ENCODE measurements at places on chromosomes 7 and 10.

DNA sequence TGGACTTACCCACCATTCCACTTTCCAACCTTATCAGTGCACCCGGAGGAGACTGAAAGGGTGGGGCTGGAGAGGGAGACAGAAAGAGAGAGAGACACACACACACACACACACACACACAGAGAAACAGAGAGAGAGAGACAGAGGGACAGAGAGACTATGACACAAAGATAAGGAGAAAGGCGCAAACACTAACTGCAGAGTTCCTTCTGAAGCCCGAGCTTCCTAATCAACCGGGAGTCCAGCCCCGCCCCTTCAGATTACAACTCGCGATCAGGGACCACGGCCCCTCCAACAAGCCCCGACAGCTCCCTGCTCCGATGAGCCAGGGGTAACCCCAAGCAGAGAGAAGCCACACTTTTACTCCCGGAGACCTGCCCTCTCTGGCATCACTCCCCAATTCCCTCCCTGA is 499 bp downstream of the GAL3ST4 start:
- DNase-seq, result no peak

GRCh38 chr10:99435986-99436638 is 5.7 kb upstream of the GOT1 start:
- no peak for DNase-seq

DNA sequence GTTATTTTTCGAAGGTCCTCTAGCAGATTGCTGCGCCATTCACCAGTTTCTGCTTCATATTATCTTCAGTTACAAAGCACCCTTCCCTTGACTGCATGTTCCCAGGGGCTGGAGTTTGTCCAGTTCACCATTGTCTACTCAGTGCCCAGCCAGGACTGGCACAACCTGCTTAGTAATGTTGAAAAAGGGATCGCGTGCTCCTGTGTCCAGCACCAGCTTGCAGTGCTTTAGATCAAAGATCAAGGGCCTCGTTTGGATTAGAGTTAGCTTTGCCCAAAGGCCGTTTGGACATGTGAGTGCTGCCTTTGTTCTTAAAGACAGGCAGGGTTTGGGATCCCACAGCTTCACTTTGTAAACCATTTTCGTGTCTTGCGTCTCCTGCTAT is 867 bp downstream of the ATP6V0E2 start:
- no peak for DNase-seq

- no peak for DNase-seq
These were observed 64.8 kb downstream of the CD36 start for GRCh38 chr7:80703272-80703671.

DNA sequence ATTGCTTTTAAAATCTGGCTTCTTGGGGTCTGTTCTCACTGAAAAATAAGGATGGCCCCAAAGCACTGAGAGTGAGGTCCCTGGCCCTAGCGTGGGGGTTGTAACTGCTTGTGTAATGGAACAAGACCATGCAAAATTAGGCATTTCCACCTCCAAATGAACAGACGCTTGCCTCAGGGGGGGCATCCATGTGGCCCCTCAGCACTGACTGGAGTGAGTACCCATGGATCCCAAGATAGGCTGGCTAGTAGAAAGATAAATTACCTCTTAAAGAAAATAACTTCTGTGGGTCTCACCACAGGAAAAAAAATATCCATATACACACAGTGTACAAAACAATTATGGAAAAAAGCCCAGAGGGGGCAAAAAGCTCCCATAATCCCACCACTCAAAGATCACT is 15.2 kb upstream of the CPA1 start:
- DNase-seq, result no peak

GRCh38 chr10:132477398-132478340 is 59.9 kb upstream of the INPP5A start:
- no peak for DNase-seq

GRCh38 chr10:1923586-1923985 is 186.3 kb upstream of the ADARB2 start:
- no peak for DNase-seq

GRCh38 chr7:99196536-99197258 is 11.2 kb downstream of the KPNA7 start:
- DNase-seq, result no peak

GRCh38 chr7:156898938-156899337 is 6.0 kb upstream of the LMBR1 start:
- DNase-seq, result no peak

DNA sequence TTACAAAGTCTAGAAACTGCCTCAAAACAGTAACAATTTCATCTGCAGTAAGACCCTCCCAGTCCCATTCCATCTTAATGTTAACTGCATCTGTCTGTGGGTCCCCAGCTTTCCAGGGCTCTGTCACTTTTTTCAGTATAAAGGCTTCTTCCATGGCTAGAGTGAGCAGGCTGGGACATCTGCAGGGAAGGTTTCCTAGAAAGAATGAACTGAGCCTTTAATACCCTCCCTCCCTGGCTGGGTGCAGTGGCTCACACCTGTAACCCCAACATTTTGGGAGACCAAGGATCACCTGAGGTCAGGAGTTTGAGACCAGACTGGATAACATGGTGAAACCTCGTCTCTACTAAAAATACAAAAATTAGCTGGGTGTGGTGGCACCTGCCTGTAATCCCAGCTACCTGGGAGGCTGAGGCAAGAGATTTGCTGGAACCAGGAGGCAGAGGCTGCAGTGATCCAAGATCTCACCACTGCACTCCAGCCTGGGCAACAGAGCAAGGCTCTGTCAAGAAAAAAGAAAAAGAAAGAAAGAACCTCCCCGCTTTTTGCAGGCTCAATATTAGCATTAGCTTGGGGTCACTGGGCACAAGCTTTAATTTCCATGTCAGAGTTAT is 3.4 kb downstream of the ERV3-1 start:
- no peak for DNase-seq

DNA sequence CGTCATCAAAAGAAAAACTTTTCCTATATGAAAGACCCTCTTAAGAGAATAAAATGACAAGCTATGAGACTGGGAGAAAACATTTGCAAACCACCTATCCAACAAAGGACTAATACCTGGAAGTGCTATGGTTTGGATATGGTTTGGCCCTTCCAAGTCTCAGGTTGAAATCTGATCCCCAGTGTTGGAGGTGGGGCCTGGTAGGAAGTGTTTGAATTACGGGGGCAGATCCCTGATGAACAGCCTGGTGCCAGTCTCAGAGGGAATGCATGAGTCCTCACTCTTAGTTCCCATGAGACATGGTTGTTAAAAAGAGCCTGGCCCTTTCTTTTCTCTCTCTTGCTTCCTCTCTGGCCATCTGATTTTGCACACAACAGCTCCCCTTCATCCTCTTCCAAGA is 6.3 kb downstream of the ALDH18A1 start:
- no peak for DNase-seq

GRCh38 chr7:2956526-2957368 is 86.9 kb downstream of the CARD11 start:
- DNase-seq, result peak; percentile 82

GRCh38 chr10:60734226-60734625 is 44.1 kb upstream of the CDK1 start:
- DNase-seq, result no peak

- DNase-seq, result no peak
These were observed 30.6 kb downstream of the ZNF503 start for GRCh38 chr10:75371010-75371409.

DNA sequence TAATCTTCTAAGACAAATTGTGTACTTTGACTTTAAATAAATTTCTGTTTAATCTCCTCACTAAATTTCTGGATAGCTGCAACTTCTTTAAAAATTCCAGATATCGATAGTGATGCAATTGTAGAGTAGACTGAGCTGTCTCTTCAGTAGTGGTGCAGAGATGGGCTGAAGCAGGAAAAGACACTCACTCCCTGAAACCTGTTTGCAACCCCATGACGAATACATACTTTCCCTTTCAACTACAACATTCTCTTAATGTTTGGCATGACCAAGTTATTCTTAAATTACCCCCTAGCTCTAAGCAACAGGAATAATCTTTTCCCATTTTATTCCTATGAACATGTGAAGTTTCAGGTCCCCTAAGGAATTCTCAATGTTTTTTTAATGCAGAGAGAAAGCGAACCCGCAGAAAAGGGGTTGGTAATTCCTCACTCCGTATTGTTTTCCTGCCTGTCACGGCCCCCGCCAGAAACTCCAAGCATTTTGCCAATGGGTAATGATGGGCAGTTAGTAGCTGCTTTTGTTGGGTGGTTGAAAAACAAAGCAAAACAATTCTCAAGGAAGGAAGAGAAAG is 1.3 kb downstream of the THSD7A start:
- no peak for DNase-seq

GRCh38 chr7:55209366-55209765 is 155.8 kb upstream of the LANCL2 start:
- DNase-seq, result no peak

- no peak for DNase-seq
These were observed 13.3 kb upstream of the ACSL5 start for GRCh38 chr10:112360308-112361270.

DNA sequence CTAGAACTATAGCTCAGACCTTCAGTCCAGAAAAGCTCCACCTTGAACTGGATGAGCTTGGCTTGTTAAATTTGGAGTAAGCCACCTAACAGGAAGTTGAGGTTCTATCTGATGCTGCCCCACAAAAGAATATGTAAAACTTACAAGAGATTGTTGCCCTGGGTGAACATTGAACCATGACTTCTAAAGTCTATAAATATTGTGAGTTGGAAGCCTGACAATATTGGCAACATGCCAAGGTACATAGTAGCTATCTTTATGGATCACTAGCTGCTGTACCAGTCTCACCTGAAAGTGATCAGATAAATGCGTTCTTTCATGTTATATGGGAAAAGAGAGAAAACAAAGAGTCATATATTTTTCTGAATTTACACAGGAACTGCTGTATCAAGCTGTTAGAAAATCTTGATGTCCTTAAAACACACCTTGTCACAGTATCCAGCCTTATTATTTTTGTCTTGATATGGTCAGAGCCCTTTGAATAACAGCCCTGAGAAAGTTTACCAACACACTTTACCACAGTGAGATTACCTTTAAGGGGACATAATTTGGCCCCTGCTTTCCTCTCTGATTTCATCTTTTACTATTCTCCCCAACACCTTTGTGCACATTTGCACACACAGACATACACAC is 92.0 kb downstream of the LSMEM1 start:
- DNase-seq, result no peak

GRCh38 chr7:74271742-74272141 is 17.5 kb upstream of the CLIP2 start:
- no peak for DNase-seq

DNA sequence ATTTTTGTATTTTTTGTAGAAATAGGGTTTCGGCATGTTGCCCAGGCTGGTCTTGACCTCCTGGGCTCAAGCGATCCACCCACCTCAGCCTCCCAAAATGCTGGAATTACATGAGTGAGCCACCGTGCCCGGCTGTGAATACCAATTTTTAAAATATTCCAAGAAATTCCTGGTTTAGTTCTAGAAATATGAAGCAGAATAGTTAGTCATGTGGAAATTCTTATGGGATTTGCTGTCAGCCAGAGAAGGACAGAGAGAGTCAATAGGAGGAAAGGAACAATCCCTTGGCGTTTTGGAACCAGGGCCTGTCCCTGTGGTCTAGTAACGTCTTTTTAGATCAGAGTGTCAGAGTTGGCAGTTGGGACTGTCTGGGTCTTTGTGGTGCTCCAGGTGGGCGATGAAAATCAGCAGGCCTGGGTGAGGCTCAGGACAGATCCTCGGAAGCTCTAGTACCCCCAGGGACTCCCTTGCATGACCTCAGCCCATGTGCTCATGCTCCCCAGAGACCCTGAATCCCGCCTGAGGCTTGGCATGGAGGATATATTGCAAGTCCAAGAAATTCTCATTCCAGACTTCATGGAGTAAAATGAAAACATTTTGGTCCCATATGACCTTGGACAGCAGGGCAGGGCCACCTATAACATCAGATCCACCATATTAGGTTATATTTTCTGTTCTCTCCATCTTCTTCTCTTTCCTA is 7.8 kb downstream of the NODAL start:
- no peak for DNase-seq

DNA sequence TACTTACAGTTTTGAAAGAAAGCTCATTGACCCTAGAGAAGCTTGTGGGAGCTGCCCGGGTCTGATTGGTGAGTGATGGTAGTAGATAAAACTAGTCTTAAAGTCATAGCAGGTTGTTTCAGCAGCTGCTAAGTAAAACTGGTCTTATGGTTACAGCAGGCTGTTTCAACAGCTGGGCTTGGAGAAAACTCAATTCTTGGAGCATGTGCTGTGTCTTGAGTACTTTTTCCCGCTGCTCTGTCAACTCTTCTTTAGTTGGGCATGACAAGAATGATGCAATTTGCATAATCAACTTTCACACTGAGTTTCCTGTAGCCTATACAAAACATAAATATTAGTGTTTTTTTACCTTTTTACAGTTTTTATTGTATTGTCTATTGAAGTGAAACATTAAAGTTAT is 707.9 kb downstream of the AUTS2 start:
- DNase-seq, result no peak

GRCh38 chr10:15182540-15183207 is 14.2 kb upstream of the NMT2 start:
- DNase-seq, result no peak

DNA sequence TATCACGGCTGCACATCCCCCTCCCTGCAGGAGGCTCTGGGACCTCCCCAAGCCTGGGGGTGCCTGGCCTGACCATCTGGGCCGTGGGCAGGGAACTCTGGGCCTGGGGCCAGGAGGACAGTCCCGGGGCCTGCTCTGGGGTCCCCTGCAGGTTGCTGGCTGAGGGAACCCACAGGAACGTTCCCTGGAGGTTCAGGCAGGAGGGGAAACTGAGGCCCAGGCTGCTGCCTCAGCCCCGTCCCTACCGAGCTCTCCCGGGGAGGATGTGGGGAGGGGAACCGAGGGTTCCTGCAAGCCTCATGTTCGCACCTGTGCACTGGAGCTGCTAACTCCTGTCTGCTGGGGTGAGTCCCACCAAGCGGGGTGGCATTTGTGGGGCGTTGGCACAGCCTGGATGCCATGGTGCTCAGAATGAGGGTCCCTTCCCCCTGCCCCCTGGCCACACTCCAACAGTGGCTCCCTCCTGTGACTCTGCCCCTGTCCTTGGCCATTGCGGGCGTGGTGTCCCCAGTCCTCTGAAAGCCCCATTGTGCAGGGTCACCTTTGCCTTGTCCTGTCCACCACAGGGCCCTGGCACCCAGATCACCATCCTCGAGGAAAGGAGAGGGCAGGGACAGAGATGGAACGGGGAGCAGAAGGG is 9.4 kb downstream of the ELFN1 start:
- peak; percentile 27 for DNase-seq

- no peak for DNase-seq
These were observed at the start of gene DYNC1I1 for GRCh38 chr7:95772298-95772770. Gene DYNC1I1 (plus strand): TSS chr7:95772554. CDS start chr7:95804730, 32,176 bp downstream.

GRCh38 chr7:1209097-1209496 is 23.6 kb upstream of the UNCX start:
- no peak for DNase-seq

GRCh38 chr7:142956951-142957623 is 5.1 kb downstream of the KEL start:
- DNase-seq, result no peak

- no peak for DNase-seq
These were observed 701.4 kb downstream of the PHTF2 start for GRCh38 chr7:78499971-78500370.

DNA sequence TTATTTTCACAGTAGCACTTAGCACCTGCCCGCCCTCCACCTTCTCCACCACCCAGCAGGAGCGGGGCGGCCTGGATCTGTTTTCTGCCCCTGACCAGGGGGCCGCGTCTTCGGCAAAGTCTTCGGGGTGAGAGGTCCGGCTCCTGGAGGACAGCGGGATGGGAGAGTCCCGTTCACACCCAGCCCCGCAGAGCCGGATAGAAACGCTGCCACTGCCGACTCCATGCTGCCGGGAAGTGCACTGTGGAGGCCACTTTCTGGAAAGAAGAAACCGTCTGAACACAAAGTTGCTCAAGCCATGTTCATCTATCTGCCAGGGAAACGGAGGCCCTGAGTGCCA is 14.5 kb upstream of the ZNF273 start:
- DNase-seq, result peak; percentile 37

All from activated CD8-positive, alpha-beta memory T cell treated with anti-CD3 and anti-CD28 coated beads, Interleukin-2, amount 10 ng/mL, durations not matched to agents 7 days and 5 days (primary cell).